ENCODE measurements at places on chromosomes 4 and X.

DNA sequence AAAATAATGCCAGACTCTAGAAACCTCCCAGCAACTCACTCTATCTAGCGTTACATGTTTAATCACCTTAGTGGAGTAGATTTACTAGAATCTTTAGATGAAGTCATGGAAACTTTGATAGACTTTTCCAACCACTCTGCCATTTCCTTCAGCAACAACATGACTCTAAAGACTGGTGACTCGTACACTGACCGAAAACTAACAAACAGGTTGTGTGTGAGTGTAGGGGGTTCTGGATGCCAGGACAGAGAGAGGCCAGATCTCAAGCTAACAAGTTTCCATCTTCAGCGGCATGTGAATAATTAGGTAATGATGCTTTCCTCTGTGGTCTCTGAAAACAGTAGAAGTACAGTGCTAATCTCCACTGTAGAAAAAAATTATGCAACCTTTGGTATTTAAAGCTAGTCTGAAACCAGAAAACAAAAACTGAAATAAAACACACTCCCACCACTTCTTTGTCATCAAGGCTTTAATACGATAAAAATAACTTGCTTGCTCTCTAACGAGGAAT lies 286.4 kb downstream of the PRDM5 start:
- no peak for DNase-seq

GRCh38 chrX:74781507-74782034 lies 143.7 kb downstream of the NEXMIF start:
- no peak for DNase-seq

GRCh38 chr4:18250564-18250963 lies 229.0 kb upstream of the LCORL start:
- no peak for DNase-seq

- no peak for DNase-seq
These were observed 324.7 kb upstream of the FAM47C start for GRCh38 chrX:36683507-36683906.

- no peak for DNase-seq
These were observed 5.0 kb upstream of the SCML1 start for GRCh38 chrX:17732138-17732783.

Data from T-helper 1 cell (primary cell).